ENCODE measurements at places on chromosomes 11 and 22.

GRCh38 chr11:112542479-112542878, 281.8 kb upstream of the PLET1 start:
- DNase-seq = no peak

- peak; percentile 5 for DNase-seq
These were observed 76.1 kb downstream of the SOX6 start for GRCh38 chr11:16280256-16280682.

- DNase-seq = no peak
These were observed 299.7 kb downstream of the ST3GAL4 start for GRCh38 chr11:126654886-126655806.

DNA sequence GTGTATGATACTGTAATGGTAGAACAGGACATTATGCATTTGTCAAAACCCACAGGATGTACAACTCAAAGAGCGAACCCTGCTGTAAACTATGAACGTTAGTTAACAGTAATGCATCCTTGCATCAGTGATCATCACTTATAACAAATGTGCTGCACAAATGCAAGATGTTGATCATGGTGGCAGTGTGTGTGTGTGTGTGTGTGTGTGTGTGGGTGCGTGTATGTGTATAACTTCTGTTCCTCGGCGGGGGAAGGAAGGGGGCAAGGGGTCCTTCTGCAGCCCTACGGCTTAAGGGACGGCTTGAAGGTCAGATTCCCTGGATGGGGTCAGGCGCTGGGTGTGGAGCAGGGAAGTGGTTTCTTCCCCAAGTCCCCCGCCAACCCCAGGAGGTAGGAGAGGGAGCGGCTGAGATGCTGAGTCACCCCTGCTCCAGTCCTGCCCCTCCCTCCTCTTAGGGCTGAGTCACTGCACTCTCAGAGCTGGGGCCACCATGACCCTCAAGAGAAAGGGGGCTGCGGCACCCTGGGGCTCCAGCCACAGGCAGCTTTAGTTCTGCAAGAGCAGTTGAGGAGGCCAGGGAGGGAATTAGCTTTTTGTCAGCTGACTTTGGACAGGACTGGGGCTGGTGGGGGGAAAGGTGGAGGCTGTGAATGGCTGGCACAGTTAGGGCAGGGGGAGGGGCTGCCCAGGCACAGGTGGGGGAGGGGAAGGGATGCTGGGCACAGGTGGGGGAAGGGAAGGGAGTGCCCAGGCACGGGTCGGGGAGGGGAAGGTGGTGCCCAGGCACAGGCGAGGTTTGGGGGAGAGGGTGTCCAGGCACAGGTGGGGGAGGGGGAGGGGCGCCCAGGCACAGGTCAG, 8.8 kb upstream of the CTSD start:
- peak; percentile 84 for DNase-seq

- peak; percentile 87 for DNase-seq
These were observed 8.7 kb downstream of the SPTBN2 start for GRCh38 chr11:66720223-66720898.

GRCh38 chr11:93225662-93226061, 27.9 kb upstream of the SLC36A4 start:
- DNase-seq = peak; percentile 7

GRCh38 chr11:7348432-7349304, 97.0 kb downstream of the SYT9 start:
- no peak for DNase-seq

GRCh38 chr11:88169471-88169870, 5.8 kb downstream of the RAB38 start:
- DNase-seq = no peak

DNA sequence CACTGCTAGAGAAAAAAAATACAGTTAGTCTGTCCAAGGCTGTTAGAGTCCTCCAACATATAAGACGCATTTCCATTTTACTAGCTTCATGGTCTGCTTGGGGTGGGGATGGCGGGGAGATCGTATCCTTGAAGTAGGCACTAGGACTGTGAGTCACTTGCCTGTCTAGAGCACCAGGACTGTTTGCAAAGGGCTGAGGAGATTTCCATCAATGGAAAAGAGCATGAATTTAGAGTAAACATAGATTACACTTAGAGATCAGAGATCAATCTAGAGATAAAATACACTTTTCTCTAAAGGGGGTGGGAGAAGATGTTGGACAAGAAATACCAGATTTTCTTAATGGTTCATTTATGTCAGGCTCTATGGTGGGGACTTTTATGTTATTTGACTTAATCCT, 1.7 kb upstream of the MS4A7 start:
- DNase-seq = no peak

DNA sequence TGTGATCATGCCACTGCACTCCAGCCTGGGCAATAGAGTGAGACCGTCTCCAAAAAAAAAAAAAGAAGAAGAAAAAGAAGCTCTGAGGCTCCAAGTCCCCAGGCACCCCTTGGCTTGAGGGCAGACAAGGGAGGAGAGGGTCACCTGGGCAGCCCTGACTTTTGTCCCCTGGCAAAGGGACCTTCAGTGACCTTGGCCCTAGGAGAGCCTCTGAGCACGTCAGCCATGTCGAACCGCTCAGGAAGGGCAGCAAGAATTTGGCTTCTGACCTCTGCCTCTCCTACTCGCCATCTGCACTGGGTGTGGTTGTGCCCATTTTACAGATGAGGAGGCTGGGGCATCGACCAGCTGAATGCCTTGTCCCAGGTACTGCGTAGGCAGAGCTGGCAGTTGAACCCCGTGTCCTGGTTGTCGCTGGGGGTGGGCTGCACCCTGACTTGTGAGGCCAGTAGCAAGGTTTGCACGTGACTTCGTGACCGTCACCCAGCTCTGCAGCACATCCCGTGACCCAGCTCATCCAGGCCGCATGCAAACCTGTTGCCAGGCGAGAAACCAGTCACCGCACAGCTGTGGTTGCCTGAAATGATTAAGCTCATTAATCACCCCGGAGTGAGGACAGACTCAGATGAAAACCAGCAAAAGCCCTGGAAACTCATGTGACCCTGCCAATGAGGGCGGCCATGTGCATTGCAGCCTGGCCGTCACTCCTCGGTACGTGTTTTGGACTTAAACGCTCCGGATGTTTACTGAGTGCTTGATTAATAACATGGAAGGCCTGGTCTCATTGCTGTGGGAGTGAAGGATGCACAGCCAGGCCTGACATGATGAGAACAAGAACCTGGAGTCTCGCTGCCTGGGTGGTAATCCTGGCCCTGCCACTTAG, 47.7 kb upstream of the PPP6R3 start:
- peak; percentile 90 for DNase-seq

GRCh38 chr11:113681711-113682413, 24.2 kb downstream of the TMPRSS5 start:
- no peak for DNase-seq

GRCh38 chr22:44850946-44851345, 98.6 kb downstream of the ARHGAP8 start:
- no peak for DNase-seq

- no peak for DNase-seq
These were observed 183.5 kb downstream of the DSCAML1 start for GRCh38 chr11:117613521-117613920.

- no peak for DNase-seq
These were observed 6.6 kb downstream of the TRIM22 start for GRCh38 chr11:5696210-5696609.
